Stimulated activated CD8-positive, alpha-beta memory T cell treated with anti-CD3 and anti-CD28 coated beads, Interleukin-15, amount 100 ng/mL, for 4 hours (primary cell): ENCODE measurements at places on chromosomes 4 and X.
A peak's percentile ranks its signal among the peaks of the same experiment; 100 is the strongest.

- DNase-seq = no peak
Measured at GRCh38 chr4:123348946-123349345, 47.6 kb upstream of the SPRY1 start.

GRCh38 chr4:176957353-176958118, 164.8 kb upstream of the VEGFC start:
- no peak for DNase-seq

DNA sequence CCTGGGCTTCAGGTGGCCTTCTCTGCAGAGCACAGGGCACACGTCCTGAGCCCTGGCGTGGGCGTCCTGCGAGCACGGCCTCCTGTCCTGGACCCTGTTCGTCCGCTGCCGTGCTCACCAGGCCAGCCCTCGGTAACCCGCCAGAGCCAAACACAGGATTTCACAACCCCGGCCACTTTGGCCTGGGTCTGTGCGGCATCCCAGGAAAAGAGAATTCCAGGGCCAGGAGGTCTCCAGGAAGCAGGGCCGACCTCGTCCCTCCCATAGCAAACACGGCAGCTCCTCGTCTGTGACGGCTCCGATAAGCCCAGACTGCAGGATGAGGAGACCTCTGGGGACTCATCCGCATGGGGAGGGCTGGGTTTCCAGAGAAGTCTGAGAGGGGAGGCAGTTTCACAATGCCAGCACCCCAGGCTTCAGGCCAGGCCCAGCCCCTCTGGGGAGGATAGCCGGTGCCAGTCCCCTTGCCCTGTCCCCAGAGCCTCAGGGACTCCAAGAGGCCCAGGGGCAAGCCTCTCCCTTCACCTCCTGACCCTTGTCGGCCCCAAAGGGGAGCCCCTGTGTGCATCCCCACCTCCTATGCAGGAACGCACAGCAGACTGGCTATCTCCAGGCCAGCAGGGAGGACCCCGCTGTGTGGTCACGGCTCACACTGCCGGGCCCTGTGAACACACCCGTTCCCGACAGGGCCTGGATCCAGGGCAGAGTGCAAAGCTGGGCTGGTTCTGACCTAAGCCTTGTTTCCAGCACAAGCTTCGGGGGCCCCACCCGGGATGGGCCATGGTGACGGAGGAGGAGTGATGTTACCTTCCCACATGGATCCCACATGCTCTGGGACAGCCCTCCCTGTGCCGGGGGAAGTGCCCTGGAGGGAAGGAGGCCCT, 22.3 kb upstream of the HTRA3 start:
- DNase-seq = no peak

DNA sequence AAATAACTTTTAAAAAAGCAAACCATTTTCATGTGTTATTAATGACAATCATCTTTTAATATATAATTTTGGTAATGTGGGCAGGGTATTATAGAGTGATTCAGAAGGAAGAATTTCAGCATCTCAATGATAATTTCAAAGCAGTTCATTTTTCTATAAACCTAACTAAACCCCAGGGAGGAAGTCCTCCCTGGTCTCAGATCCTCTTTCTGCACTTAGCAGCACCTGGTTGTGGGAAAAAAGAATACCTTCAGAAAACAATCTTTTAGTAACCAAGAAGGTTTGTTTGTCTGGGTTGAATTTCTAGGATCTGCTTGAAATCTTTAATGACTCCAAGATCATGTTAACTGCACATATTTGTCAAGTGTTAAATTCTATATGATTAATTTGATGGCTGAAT, 29.9 kb downstream of the DKK2 start:
- DNase-seq = no peak

GRCh38 chr4:90445380-90445779, 318.2 kb downstream of the CCSER1 start:
- no peak for DNase-seq

DNA sequence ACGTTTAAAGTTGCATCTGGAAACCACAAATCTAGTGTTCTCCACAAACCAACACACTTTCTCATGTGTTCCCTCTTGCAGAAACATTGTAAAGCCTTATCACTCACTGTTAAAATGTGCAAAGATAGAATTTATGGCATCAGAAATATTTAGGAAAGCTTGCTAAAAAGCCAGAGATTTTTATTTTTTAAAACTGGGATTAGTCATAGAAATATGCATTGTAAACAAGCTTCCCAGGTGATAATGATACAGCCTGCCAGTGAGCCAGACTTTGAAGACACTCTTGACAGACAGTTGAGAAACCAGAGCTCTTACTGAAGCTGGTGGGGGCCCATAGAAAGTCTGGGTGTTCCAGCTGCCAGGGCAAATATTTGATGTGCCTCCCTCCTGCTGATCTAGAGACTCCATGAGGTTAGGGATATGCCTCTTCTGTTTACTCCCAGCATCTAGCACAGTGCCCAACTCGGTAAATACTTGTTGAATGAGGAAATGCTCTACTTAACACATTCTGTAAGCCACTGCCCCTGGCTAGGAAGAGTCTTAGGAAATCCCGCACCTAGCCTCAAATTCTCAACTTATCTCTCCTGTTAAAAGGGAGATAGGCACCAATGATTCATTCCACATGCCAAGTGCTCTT, 179.0 kb upstream of the RASGEF1B start:
- no peak for DNase-seq

GRCh38 chrX:139930916-139931645, 1.8 kb downstream of the ATP11C start:
- no peak for DNase-seq

- DNase-seq = no peak
Measured at GRCh38 chr4:8173492-8174242, 15.1 kb upstream of the ABLIM2 start.

DNA sequence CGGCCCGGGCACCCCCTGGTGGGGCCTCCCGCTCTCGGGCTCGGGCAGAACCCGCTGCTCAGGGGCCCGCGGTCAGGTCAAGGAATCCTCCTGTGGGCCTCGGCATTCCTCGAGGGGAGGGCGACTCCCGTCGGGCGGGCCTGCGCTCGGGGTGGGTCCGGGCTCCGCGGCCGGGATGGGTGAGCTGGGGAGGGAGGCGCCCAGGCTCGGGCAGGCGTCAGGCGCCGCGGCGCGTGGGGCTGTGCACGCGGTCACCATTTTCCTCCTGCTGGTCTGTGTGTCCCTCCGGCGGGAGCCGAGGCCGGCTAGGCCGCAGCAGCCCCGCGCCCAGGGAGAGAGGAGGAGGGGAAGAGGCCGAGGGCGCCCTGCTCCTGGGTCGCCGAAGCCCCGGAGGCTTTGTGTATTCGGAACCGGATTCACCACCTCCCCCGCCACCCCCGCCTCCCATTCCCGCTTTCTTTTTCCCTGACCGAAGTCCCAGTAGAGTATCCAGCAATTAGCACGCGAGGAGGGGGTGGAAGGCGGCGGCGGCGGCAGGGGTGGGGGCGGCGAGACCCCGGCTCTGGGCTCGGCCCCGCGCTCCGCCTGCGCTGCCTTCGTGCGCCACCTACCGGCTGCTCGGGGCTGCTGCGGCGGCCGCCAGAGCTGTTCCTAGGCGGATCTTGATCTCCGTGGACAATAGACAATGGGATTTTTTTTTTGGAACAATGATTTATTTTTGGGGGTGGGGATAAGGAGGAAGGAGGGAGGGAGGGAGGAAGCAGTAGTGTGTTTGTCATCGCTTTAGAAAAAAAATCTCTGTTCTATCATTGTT, 99.0 kb upstream of the MAML3 start:
- DNase-seq = peak; percentile 34

GRCh38 chr4:115054836-115055235, 58.6 kb downstream of the NDST4 start:
- no peak for DNase-seq

DNA sequence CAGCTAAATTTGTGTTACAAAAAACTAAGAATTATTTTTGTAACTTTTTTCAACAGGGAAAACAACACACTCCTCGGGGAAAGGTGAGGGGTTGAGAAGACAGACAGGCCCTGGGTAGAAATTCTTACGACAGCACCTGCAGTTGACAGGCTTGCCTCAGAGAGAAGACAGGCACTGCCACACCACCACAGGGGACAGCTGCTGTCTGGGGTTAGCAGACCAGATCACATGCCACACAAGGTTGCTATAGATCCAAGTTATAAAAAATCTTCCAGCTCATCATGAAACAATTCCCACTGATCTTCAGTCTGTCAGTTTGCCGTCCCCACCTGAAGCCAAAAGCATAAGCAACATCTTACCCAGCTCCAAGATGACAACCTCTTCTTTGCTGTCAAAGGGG, 143.2 kb upstream of the ZCCHC13 start:
- DNase-seq = no peak

GRCh38 chr4:88698519-88698918, 890 bp upstream of the NAP1L5 start:
- DNase-seq = no peak

GRCh38 chrX:71100581-71101505, 5.2 kb downstream of the FOXO4 start:
- DNase-seq = no peak

GRCh38 chr4:5213087-5213595, 161.9 kb downstream of the STK32B start:
- no peak for DNase-seq

DNA sequence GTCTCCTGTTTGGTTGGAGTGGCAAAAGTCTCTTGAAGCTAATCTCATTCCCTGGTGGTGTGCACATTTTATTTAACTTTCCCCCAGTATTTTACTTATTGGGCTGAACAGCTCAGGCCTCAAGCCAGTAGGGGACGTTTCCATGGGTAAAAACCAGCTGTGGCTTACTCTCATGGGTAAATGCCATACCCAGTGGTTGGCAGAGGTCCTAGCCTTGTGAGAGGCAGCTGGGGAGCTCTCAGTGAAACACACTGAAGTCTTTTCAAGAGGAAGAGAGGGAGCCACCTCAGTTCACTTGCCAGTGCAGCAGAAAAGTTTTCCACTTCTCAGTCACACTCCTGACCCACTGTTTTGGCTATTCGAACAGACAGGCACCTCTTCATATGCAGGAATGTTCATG, 1964.2 kb downstream of the ARAP2 start:
- DNase-seq = no peak

DNA sequence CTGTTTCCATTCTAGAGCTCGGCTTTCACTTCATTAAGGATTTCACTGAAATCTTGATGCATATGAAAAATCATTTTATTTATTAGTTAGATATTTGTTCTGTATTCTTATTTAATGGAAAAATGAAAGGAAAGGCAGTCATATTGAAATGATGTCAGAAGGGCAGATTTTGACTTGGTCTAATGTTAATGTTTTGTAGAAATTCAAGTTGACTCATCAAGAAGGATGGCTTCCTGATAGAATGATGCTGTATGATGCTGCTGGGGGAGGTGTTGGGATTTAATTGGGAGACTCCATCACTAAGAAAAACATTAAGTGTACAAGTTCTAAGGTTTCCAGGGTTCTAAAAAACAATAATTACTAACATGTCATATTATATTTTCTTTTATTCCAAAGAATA, 204.8 kb downstream of the PDGFC start:
- no peak for DNase-seq

DNA sequence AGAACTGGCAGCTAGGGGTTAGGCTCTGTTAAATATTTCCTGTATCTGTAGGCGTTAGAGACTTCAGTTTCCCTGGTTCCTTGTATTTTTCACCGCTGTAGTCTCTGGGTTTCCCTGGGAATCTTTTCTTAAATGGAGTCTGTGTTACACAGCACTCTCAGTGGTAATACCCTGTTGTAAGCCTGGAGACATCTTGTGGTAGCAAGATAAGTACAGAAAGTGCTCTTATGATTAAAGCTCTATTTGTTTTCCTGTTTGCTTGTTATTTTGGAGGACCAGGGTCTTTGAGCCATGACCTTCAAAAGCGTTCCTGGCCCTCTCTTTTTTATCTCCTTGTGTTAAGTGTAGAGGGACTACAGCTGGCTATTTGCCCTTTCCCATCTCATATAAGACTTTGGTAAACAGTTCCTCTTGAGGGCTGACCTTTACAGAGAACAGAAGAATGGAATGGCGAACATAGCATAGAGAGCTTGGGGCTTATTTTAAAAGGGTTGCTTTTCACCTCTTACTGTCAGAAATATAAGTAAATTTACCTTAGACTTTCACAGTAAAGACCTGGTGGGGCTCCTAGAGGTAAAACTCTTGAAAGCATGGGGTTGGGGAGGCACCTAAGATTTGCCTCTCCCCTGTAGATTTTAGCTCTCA, 782.5 kb downstream of the FAT4 start:
- DNase-seq = no peak

- DNase-seq = no peak
Measured at GRCh38 chr4:37628977-37629609, 57.1 kb downstream of the RELL1 start.

DNA sequence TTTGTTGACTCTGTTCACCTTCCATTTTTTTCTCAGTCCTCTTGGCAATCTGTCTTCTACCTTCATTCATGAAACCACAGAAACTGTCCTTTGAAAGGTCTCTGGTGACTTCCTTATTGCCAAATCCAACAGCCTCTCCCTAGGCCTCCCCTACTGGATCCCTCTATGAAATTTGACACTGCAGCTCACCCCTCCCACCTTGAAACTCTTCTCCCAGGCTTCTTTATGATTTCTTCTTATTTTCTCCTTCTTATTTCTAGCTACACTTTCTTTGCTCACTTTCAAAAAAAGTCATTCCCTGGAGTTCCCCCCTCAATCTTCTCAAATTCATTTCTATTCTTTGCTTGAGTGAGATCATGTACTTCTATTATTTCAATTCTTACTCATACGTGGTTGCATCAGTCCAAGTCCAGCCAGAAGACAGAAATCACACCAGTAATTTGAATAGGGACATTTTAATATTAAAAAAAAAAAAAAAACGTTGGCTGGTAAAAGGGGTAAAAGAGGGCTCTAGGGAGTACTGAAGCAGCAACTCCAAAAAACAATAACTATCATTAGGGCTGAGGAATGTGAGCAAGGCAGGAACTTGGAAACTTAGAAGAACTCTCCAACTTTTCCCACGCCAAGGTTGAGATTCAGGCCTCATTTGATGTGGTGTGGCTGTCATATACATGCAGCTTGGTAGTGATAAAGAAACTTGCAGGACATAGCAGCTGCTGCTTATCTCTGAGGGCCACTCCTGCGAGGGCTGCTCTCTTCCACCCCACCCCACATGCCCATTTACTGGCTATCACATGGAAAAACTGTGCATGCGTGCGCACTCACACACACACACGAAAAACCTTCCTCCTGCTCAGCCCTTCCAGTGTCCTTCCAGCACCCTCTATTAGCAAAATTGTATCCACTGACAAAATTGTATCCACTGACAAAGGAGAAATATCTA, 169.8 kb upstream of the GALNT7 start:
- DNase-seq = no peak

DNA sequence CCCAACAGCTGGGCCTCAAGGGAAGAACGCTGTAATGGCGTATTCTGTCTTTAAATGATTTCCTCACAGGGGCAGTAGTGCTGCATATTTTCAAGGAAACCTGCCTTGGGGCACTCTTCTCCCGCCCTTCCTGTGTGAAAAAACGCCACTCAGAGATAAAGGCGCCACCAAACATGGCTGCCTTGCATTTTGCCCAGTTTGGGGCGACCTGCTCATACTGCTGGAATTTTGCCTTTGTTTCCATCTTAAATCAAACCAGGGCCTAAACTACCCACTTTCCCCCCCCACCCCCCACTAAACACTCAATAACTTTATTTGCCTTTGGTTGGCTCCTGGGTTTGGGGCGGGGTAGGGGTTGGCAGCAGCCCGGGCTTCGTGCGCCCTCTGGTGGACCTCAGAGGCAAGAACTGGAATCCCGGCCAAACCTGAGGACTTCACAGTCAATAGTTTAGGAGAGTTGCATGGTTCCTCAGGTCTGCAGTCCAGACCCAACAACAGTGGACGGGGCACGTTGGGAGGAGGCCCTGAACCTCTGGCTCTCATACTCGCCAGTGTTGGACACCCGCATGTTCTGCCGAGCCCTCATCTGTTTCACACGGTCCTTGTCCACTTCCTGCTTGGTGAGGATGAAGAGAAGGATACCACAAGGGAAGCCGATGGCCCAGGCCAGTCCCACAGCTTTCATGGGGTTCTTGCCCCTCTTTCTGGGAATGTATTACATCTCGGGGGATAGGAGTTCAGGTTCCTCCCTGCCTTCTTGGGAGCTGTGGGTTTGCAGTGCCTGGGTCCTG, 220.1 kb upstream of the STK26 start:
- DNase-seq = no peak
